ENCODE measurements at places on chromosomes 12 and 14.

DNA sequence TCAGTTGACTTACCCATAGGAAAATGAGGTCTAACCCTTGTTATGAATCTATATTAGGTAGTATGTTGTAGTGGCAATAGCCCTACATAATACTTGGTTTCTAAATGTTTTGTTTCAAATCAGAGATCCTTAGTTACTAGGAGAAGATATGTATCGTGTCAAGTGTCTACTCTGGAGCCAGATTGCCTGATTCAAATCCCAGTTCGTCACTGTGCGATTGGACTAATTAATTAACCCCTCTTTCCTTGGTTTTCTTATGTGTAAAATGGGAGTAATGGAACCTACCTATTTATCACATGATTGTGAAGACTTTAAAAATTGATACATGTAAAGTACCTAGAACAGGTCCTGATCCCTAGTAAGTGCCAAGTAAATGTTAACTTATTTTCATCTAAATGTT, 1.4 kb downstream of the LETMD1 start:
- no peak for DNase-seq

DNA sequence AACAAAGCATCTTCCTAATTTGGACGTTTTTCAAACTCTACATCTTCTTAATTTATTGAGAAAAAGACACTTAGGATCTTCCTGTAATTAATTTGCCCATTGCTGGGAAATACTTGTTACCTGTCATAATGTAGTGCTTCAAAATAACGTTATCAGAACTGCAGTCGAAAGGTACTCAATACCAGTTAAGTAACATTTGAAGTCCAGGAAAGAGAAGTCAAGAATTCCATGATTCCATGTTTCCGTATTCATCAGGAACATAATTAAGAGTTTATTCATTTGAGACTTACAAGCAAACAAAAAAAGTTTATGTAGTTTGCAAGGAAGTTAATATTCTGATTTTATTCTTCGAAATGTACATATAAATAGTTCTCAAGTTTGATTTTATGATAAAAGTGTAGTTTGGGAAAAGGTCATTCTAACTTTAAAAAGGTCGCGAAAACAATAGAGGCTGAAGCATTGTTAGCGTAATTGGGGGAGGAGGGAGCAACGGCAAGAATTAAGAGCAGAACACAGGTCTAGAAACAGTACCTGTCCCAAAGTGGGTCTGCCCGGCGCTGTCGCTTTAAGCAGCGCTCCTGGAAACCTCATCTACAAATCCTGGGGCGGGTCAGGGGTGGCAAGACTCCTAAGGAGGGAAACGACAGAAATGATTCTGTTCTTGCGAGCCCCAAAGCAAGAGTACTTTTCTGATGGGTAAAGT, 1.2 kb upstream of the KCNMB4 start:
- DNase-seq: peak; percentile 31

- no peak for DNase-seq
These were observed 9.5 kb downstream of the CDKN1B start for GRCh38 chr12:12726555-12727093.

DNA sequence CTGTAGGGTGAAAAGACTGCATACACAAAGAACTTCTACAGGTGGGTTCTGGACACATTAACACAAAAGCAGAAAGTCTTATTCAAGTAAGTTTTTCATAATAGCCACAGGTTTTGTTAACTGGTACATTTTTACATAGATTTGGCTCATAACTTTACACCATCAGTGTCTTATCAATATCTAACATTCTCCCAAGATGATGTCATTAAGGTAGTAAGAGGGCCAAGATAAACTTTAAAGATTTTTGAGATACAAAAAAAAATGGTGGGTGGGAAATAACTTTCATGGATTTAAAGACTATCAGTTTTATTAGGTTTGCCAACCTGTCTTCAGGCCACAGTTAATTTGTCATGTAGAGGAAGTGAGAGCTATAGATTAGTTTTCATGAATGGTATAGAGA, 1.7 kb downstream of the SUPT16H start:
- no peak for DNase-seq

GRCh38 chr14:52977798-52978197, 26.9 kb upstream of the FERMT2 start:
- no peak for DNase-seq

DNA sequence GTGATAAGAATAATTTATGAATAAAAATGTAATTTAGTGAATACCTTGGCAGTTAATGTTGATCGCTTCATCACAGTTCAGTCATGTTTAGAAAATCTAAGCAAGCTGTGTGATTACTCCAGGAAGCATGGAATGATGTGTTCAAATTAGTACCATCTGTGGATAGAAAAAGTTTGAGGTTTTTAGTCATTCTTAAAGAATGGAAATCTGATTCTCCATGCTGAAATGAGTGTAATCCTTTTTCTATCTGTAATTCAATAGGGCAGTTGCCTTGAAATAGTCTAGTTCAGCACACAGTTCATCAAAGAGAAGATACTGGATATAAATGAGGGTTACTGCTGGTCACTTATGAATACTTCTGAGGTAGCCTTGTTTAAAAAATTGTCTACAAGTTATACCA, 127.2 kb upstream of the MYF6 start:
- DNase-seq: no peak

GRCh38 chr12:9692909-9693308, 23.4 kb downstream of the CLEC2D start:
- no peak for DNase-seq

DNA sequence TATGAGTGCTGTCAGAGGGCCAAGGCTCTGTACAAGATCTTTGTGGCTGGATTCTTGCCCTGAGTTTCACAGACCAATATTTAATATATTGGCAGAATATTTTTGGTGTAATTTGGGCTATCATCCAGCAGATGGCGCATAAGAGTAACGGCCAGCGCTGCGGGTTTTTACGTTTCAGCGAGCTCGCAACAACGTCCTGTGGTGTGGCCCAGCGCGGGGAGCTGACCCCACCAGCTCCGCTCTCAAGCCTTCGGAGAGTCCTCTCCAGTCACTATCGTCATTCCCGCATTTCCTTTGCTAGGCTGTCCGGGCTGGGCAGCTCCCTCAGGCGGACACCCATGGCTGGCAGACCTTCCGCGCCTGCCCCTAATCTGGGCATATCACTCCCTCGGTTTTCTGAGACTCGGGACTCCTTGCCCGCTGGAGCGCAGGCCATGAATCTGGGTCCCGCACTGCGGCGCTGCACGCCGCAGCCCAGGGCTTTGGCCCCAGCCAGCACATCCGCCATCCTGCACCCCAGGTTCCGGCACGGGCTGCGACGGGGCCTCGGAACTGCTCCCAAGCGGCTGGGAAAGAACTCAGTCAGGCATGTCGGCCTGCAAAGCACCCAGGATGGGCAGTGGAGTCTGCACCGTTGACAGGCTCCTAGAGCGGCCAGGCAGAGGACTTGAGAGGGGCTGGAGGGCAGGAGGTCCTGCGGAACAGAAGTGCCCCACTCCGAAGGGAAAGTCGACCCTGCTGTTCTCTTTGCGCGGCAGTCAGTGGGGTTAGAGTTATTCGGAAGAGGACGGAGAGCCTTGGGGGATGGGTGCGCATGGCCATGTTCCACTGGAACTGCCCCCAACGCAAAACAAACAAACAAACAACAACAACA, 18.4 kb downstream of the OLR1 start:
- peak; percentile 77 for DNase-seq

- no peak for DNase-seq
These were observed 1.6 kb downstream of the CISTR start for GRCh38 chr12:53749986-53750811.

DNA sequence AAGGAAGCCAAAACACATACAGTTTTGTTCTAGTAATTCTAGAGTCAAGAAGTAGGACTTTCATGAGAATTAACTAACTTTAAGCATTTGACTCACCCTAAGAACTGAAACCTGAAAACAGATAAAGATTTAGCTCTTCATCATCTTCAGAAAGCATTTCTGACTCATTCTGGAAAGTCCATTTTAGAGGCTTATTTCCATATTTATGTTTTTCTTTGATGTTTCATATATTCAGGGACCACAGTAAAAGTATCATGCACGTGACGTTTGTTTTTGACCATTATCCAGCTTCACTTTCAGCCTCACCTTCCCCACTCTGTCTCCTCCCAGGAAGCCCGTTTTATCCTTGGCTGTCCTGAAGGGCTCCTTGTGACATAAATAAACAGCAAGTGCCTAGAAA, 79.2 kb downstream of the MDGA2 start:
- no peak for DNase-seq

DNA sequence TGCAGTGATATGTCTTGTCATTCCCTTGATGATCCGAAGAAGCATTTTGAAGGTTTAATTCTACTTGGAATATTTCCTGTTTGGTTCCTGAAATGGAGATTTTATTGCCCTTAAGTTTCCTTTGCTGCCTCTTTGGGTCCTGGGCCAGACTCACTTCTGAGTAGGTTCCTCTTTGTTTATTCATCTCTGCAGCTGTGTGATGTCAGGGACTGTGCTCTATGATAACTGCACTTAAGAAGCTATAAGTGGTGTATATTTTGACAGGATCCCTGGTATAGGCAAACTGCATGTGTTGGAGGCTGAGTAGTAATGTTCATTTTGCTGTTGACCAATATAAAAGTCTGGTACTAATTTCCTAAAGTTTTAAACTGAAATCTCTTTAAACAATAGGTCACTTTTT, at the start of gene KLRC4:
KLRC4 (minus strand) TSS at position 366 of the 400 bp plus-strand sequence; CDS start at position 184, 182 bp downstream.
- DNase-seq: no peak

GRCh38 chr14:68842298-68842697, 49.4 kb upstream of the ZFP36L1 start:
- DNase-seq: no peak

- DNase-seq: peak; percentile 48
These were observed 708 bp downstream of the FAR2 start for GRCh38 chr12:29149691-29150281.
